ENCODE measurements at places on chromosomes 16 and 17. TPM values are rescaled to one million over a fixed set of nuclear protein-coding genes. Genes with fewer than 3 reads are reported as not detected.

DNA sequence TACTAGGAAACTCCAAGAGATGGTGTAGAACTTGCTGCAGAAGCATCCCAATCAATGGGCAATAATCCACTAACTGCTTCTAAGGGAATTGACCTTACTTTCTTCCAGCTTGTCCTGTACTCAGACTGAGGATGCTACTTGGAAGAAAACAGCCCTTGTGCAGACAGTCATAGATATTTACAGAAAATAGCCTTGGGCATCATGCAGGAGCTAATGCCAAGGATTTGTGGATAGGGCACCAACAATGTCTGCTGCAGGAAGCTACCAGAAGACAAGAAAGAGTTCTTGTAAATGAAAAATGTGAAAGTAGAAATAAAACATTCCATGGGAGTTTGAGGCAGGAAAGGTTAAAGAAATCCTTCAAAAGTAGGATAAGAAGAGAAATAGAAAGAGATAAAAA is 21.5 kb upstream of the CSNK2A2 start:
- no peak for DNase-seq

DNA sequence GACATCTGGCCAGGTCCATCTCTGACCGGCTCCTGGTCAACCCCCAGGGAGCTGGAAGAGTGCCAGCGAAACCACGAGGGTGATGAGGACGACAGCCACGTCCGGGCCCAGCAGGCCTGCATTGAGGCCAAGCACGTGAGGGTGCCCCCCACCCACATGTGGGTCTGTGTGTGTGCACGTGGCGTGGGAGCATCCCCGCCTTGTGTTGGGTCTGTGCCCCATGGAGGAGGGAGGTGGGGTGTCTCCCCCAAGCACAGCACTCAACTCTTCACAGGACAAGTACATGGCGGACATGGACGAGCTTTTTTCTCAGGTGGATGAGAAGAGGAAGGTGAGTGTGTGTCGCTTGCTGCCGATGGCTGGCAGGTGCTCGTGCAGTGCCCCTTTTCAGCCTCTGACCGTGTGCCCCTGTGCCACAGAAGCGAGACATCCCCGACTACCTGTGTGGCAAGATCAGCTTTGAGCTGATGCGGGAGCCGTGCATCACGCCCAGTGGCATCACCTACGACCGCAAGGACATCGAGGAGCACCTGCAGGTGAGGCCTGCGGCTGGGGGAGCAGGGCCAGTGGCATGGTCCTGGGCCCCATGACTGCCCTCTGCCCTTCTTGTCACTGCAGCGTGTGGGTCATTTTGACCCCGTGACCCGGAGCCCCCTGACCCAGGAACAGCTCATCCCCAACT is 1.7 kb downstream of the STUB1 start:
- DNase-seq, result no peak

DNA sequence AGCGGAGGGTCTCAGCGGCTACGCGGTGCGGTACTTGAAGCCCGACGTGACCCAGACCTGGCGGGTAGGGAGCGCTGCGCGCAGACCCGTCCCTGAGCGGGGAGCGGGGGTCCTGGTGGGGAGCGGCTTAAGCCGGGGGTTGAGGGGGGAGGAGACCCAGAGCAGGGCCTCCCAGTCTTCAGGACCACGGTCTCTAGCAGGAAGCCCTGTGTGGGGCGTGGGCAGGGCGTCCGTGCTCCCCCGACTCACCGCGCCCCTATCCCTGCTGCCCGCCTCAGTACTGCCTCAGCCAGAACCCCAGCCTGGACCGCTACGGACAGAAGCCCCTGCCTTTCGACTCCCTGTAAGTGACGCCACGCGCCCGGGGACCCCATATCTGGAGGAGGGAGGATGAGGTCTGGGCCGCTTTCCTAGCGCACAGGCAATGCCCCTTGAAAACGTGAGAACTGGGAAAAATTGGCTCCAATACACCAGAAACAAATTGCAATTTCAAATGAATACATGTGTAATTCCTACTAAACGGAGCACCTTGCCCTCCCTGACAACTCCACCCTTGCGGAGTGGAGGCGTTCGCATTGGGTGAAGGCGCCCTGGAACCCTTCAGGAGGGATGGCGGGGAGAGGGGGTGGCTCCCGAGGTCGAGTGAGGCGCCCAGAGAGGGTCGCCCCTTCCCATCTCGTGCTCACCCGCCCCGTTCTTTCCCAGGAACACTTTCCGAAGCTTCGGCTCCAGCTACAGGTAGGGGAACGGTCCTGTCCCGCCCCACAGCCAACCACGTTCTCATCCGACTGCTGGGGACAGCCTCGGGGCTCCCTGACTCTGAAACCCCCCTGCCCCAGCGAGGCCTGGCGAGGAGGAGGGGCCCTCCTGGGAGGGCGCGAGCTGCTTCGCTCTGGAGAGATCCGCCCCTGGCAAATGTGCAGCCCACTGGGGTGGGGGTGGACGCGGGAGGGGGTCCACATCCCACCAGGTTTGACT is 14.6 kb upstream of the CNGB1 start:
- no peak for DNase-seq

TBC1D3H gene
- not detected for total RNA-seq

- no peak for DNase-seq
Measured at GRCh38 chr16:47774661-47775060, 313.5 kb downstream of the PHKB start.

MT1H gene
- 4.8 TPM for total RNA-seq

DNA sequence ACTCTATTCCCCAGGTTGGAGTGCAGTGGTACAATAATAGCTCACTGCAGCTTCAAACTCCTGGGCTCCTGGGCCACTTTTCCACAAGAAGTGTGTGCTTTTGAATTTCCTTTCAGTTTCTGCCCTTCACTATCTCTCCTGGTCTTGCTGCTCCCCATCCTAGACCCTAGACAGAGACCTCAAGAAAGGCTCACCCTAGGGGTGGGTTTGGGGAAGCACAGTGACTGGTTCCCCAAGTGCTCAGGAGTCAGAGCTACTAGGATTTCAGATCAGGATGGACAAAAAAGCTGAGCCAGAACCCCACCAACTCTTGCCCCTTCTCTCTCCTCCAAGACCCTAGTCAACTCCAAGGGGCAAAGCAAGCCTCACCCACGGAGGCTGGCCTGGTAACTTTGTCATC is 1.6 kb upstream of the SEBOX start:
- DNase-seq, result no peak

DNA sequence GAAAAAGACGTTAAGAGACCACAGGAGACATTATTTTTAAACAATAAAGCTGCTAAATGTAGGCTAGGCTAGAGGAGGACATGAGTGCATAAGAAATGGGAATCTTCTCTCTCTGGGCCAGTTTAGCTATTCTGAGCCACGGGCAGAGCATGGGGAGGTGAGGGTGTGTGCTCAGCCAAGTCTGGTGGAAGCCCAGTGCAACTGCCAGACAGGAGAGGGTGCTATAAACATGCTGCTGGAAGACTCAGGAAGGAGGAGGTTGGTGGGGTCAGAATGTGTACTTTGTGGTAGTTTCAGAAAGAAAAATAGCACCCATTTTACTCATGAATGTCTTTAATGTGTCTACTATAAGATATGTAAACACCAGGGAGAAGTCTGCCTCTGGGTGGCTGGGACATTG is 5.9 kb upstream of the SDK2 start:
- no peak for DNase-seq

- no peak for DNase-seq
Measured at GRCh38 chr16:21033704-21034103, 116.9 kb downstream of the DNAH3 start.

DNA sequence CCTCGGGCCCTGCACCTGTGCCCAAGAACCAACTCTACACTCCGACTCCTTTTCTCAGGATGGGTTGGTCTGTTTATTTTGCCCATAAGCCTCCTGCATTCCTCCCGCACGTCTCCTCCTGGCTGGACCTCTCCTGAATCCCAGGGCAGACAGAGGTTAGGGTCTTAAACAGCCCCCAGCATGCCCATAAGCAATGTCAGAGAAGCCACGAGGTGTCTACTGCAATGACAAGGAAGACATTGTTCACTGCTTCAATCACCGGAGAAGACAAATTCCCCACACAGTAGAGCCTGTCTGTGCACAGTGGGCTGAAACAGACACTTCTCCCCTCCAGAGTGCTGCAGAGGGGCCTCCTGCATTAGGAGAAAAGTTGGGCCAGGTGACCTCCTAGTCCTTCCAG is 230.6 kb upstream of the RPL38 start:
- no peak for DNase-seq

DNA sequence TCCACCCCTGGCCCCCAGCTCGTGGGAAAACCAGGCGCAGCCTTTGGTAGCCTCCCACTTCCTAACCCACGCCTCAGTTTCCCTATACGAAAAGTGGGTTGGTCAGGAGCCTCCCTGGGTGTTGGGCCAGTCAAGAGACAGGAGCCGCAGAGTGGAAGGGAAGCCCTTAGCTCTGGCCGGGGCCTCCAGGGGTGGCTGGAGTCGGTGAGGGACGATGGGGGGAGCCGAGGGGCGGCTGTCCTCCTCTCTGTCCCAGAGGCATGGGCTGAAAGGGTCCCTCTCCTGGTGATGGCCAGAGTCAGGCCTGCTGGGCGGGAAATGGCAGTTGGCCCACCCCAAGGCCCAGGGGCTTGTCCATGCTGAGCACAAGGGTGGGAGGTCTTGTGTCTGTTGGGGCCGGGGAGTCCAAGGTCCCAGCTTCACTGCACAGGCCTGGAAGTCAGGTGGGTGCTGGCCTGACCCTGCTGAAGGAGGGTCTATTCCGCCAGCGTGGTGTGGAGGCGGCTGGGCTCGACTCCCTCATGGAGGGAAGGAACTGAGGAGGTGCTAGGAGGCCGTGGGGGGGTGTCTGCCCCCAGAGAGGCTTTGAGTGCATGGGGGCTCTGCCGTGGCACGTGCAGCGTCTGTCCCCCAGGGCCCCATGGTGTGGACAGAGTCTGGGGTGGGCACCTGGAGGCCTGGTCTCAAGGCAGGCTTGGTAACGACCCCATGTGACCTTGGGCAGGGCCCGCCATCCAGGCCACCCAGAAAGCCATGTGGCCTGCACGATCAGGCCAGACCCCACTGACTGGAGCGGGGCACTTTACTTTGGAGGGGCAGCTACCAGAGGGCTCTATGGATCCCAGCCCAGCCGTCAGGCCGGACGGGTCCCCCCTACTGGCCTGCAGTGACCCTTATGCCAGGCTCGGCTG is 1.1 kb downstream of the SLC16A3 start:
- DNase-seq, result no peak

- DNase-seq, result no peak
Measured at GRCh38 chr17:8621585-8621984, 8.9 kb downstream of the MYH10 start.

DNA sequence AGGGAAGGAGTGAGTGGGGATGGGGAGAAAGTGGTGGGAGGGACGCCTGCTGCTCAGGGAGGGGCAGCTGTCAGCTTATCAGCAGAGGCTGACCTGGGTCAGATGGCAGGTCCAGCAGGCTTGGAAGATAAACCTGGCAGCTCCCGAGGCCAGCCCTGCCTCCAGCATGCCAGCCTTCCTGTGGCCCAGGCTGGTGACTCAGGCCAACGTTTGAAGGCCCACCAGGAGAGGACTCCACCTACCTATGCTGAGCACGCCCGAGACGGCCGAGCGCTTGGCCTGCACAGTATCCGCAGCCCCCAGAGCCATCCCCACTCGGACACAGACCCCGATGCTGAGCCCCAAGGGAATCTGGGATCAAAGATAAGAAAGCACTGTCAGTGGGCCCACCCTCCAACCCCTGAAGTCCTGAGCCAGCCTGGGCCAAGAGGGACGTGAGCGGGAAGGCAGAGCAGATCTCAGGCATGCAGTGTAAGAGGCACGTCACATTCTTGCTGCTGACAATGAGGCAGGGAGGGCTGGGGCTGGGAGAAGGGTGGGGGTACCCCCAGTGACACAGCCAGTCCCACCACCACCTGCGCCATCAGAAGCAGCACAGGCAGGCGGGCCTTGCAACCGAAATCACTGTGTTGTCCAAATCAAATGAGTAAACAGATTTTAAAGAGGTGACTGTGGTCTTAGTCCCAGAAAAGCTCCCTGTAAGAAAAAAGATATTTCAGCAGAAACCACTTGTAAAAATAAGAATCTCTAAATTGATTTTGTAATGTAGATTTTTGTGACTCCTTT is 12.4 kb downstream of the SLC47A2 start:
- DNase-seq, result no peak

DNA sequence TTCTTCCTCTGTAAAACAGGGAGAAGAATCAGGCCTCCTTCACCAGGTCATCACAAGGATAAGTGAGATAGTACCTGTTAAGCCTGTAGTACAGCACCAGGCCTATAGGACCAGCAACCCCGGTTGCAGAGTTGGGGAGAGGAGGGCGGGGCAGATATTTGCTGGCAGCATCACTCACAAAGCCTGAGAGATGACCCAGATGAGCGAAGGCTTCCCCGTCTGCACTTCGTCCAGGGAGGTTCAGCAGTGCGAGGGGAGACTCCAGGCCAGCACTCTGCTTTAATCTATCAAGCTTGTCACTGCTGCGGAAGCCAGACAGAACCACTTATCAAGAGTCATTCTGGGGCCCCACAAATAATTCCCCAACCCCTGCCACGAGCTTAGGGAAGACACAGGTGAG is 15.8 kb upstream of the RBBP6 start:
- DNase-seq, result no peak

DNA sequence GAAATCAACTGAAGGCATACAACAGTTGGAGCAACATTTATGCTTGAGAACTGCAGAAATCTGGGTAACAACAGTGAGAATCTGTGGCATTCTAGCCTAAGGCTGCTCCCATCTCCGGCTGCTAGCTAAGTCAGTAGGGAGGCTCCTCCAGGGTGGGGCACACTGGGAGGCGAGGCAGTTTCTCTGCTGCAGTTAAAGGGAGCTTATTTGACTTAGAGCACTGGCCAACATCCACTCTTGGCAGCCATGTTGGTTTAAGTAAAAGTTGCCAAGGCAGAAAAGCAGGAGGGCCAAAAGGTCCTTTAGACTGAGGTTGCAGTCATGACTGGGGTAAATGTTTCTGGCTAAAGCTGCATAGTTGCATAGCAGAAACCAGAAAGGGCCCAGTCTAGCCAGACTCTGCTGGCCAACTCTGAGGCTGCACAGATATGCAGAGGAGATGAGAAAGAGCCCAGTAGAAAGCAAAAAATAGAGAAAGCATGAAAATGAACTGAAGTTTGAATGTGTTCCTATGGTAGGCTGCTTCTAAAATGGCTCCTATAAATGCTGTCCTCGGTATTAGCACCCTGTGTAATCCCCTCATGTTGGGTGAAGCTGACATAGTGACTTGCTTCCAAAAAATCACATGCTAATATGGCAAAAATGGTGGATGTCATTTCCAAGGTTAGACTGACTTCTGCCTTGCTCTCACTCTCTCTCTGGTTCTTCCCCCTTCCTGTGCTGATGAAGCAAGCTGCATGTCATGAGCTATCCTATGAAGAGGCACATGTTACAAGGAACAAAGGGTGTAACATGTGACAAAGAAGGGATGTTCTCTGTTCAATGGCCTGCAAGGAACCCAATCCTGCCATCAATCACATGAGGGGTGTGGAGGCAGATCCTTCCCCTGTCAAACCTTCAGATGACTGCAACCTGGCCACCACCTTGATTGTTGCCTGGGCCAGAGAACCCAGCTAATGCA is 3.7 kb upstream of the C16orf78 start:
- DNase-seq, result no peak

- DNase-seq, result no peak
Measured at GRCh38 chr16:30925632-30925987, 2.2 kb downstream of the FBXL19 start.

All from CD8-positive, alpha-beta memory T cell (primary cell).